Activated B cell treated with CpG ODN at 0.5 μM for 24 hours (primary cell): ENCODE measurements at places on chromosomes 5 and 9.

GRCh38 chr9:131528186-131528585, 2.9 kb downstream of the UCK1 start:
- peak overlapping the region; percentile 61 for H3K4me3 ChIP-seq
- no peaks in the 10 kb centered on the region for H3K27me3 ChIP-seq
- H3K4me1 ChIP-seq, result peaks cover 9% of the 10 kb centered on the region
- DNase-seq, result no peak

DNA sequence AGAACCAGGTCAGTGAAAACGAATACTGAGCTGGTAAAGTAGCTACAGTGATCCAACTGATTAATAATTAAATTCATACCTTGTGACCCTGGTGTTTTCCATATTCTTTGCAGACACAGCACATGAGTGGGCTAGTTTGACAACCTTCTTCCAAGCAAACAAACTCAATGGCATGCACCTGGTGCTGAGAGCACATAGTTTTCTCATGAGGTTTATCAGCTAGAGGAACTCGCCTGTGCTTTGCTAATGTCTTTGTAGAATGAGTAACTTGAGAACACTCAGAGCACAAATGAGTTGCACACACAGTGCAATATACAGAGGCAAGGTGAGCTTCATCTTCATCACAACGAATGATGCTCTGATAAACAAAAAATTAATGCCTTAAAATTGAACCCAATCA, 12.6 kb downstream of the TRIM23 start:
- peaks cover 78% of the 10 kb centered on the region for H3K36me3 ChIP-seq
- no peaks in the 10 kb centered on the region for H3K27me3 ChIP-seq
- no peak overlapping the region for H3K4me3 ChIP-seq
- no peak overlapping the region for H3K27ac ChIP-seq
- no peak for DNase-seq
- H3K4me1 ChIP-seq, result no peaks in the 10 kb centered on the region

DNA sequence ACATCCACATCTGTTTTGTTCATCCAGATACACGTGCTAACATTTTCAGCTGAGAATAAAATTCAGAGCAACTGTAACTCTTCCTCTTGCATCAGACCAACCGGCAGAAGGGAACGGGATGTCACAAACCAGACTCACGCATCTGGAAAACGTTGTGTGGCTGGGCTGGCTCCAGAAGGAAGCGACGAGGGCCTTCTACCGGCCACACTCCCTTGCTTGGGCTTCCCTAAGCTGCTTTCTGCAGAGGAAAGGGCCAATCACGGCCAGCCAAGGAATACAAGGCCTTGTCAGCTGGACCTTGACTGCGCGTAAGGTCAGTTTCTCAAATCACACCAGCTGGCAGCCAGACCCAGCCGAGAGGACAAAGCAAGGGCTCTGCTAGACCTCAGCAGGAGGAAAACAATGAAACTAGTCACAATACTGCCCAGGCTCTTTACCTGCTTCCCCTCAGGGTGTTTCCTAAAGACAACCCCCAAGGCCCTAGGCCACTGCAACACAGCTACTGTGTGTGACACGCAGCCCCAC, 106.1 kb downstream of the THBS4 start:
- peaks cover 6% of the 10 kb centered on the region for H3K36me3 ChIP-seq
- no peak overlapping the region for H3K27ac ChIP-seq
- H3K27me3 ChIP-seq, result no peaks in the 10 kb centered on the region
- H3K4me3 ChIP-seq, result no peak overlapping the region

DNA sequence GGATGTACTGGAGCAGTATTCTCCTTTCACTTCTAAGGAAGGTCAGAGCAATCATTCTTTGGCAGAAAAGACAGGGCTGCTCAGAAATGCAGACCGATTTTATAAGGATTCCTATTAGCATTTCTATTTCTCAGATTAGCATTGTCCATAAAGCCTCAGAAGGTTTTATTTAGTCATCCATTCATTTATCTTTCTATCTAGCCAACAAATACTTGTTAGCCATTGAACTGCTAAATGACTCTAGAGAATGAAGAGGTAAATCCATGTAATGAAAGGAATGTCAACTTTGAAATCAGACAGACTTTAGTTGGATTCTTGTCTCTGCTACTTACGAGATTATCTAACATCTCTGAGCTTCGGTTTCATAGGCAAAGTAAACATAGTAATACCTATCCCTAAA, 165.2 kb downstream of the SLC25A46 start:
- H3K27me3 ChIP-seq, result no peaks in the 10 kb centered on the region
- DNase-seq, result no peak
- H3K4me1 ChIP-seq, result no peaks in the 10 kb centered on the region
- no peaks in the 10 kb centered on the region for H3K36me3 ChIP-seq

DNA sequence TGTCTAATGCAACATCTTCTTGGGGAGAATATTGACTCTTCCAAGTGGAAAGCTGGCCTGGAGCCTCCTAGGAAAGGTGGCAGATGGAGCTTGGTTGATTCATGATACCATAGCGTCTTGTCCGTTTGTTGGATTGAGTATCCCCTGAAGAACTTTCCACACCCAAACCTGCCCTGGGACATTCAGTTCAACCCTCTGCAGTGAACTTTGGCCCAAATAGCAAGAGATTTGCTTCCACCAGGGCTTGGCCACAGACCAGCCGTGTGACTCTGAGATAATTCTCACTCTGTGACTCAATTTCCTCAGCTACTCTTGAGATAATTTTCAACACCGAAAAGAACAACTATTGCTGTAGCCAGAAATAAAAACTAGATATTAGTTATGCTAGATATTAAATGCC, 108.0 kb upstream of the RAD23B start:
- DNase-seq, result no peak
- no peaks in the 10 kb centered on the region for H3K36me3 ChIP-seq
- no peak overlapping the region for H3K27ac ChIP-seq
- H3K4me3 ChIP-seq, result no peak overlapping the region
- H3K4me1 ChIP-seq, result no peaks in the 10 kb centered on the region

DNA sequence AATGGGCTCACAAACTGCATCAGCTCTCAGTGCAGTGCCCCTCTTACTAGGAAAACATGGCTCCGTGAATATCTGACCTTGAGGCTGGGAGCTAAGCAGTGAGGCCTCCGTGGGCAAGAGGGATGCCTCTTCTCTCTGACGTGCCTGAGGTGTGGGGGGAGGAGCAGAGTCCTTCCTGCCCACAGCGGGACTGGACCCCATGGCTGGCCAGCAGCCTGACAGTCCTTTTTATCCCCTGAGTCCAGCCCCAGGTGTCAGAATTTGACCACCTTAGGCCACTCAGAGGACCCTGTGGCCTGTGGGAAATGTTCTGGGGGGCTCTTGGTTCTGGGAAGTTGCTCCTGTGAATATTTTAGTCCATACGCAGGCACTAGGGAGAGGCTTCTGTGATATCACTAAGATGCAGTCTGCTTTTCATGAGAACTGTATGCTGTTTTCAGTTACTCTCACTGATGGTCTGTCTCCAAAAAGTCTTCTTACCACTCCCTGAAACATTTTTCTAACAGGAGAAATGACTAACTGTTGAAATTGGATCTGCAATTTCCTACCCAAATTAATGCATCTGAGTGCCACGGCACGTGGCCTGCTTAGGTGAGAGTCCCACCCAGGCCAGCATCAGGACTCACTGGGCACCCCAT, 23.4 kb downstream of the ANGPTL2 start:
- H3K27me3 ChIP-seq, result no peaks in the 10 kb centered on the region
- H3K4me1 ChIP-seq, result no peaks in the 10 kb centered on the region
- H3K36me3 ChIP-seq, result peaks cover 3% of the 10 kb centered on the region

GRCh38 chr5:124675931-124676846, 70.2 kb downstream of the ZNF608 start:
- H3K27me3 ChIP-seq, result no peaks in the 10 kb centered on the region
- no peaks in the 10 kb centered on the region for H3K36me3 ChIP-seq
- H3K4me1 ChIP-seq, result peaks cover 30% of the 10 kb centered on the region
- H3K4me3 ChIP-seq, result no peak overlapping the region
- H3K27ac ChIP-seq, result no peak overlapping the region
- no peak for DNase-seq

DNA sequence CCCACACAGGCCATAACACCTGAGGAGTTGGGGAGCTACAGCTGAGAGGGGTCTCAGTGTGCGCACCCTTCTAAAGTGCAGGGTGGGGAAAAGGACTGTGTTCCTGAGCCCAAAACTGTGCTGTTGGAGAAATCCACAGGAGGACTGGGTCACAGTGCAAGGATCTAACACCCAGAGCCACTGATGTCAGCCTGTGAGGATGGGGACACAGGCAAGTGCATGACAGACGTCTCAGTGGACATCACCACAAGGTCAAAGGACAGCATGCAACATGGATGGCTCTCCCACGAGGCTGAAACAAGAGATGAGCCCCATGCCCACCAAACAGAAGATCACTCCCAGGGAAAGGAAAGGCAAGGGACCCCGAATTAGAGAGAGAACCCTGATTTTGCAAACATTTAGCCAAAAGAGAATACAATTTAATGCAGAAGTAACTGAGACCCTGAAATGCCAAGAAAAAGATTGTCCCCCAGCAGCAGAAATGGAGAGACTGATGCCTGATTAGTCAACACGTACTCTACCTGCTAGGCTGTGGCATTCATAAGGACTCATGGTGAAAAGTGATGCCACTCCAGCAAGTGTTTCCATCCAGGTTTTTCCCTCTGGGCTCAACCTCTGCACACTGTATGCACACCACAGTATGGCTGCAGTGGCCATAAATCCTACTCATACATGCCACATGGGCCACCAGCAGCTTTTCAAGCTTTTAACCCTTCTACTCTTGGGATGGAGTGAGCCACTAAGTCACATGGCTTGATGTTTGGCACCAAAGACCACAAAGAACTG, 14.2 kb downstream of the KLF9 start:
- DNase-seq, result no peak
- no peaks in the 10 kb centered on the region for H3K36me3 ChIP-seq
- no peaks in the 10 kb centered on the region for H3K27me3 ChIP-seq
- peaks cover 59% of the 10 kb centered on the region for H3K4me1 ChIP-seq
- H3K27ac ChIP-seq, result peak overlapping the region; percentile 11

DNA sequence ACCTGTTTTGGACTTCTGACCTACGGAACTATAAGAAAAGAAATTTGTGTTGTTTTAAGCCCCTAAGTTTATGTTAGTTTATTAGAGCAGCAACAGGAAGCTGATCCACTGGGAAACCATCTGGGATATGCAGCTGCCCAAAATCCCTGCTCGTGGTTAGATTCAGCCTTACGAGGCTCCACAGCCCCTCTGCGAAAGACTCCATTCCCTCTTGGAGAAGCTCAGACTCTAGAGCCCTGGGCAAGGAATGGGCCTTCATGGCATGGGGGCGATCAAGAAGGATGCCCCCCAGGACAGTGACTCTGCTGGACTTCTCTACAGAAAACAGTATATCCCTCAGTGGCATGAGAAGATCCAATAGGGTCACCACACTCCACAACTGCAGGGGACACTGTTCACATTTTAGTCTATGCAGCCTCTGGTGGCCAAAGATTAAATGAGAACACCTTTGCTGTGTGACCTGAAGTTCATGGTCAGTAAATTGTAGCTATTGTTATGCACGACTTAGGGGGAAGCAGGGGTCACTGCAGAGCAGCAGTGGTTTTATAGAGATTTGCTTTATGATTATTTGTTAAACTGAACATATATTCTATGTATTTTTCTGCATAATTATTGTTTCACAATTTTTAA, 21.1 kb downstream of the IRF1 start:
- H3K4me3 ChIP-seq, result no peak overlapping the region
- DNase-seq, result no peak
- H3K4me1 ChIP-seq, result peaks cover 86% of the 10 kb centered on the region

GRCh38 chr9:86246752-86247161, 12.7 kb downstream of the C9orf153 start:
- H3K27me3 ChIP-seq, result peaks cover 4% of the 10 kb centered on the region
- no peak for DNase-seq
- no peak overlapping the region for H3K4me3 ChIP-seq
- no peak overlapping the region for H3K27ac ChIP-seq

GRCh38 chr9:110751971-110752370, 83.4 kb downstream of the MUSK start:
- no peaks in the 10 kb centered on the region for H3K4me1 ChIP-seq
- H3K27ac ChIP-seq, result no peak overlapping the region
- H3K27me3 ChIP-seq, result no peaks in the 10 kb centered on the region
- no peaks in the 10 kb centered on the region for H3K36me3 ChIP-seq
- no peak overlapping the region for H3K4me3 ChIP-seq

DNA sequence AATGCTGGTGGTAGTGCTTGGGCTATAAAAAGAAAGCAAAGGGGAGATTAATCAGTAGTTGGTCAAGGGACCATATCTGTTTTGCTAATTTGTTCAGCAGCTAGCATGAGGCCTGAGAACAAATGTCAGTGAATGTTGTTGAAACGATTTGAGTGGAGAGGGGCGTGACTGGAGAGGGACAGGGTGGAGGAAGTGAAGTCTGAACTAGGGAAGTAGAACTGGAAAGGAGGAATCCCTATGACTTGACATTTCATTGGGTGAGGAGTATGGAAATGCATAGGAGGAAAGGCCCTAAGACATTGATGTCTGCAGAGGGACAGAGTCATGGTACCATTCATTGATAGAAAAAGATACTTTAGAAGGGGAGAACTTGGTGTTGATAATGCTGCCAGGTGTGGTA, 19.7 kb downstream of the TLE4 start:
- no peaks in the 10 kb centered on the region for H3K27me3 ChIP-seq
- H3K4me1 ChIP-seq, result peaks cover 57% of the 10 kb centered on the region
